Stimulated activated CD8-positive, alpha-beta memory T cell treated with anti-CD3 and anti-CD28 coated beads, Interleukin-15, amount 100 ng/mL, for 48 hours (primary cell): ENCODE measurements at places on chromosomes 1 and 21.
A peak's percentile ranks its signal among the peaks of the same experiment; 100 is the strongest.

GRCh38 chr1:38115682-38116202 lies 69.1 kb upstream of the POU3F1 start:
- no peak for DNase-seq

DNA sequence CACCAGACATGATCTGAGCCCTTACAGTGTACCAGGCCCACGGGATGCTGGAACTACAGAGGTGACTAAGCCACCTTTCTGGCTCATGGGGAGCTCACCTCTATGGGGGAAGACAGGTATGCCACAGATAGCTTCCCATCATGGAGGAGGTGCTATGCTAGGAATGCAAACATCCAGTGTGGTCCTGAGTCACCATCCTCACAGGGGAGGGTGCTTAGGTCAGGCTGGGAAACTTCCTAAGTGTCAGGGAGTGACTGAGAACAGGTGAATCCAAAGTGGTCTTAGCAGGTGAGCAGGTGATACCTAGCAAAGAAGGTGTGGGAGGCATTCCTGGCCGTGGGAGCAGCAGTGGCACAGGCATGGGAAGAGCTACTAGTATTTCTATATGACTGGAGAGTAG lies 8.6 kb upstream of the RASSF5 start:
- no peak for DNase-seq

DNA sequence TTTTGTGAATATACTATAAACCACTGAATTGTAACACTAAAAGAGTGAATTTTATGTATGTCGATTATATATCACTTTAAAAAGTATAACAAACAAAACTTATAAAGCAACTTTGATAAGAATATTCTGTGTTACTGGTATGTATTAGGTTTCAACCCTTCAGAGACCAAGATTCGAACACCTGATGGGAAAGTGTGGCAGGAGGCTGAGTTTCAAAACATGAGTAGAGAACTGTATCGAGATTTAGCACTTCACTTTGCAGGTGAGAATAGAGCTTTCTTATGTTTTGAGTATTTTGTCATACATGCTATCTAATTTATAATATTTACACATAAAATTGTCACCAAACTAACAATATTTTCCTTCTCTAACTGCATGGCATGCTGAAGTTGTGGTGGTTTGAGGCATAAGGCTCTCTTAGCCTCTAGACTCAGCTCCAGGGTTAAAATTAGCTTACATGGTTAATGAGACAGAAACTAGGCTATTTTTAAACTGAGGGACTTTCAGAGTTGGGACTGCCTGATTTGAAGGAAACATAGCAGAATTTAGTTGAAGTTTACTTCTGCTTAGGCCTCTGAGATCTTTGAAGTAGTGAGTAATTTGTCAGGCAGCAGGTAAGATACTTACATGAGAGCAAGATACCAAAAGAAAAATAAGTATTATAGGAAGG lies 48.6 kb downstream of the CEP350 start:
- DNase-seq: no peak

GRCh38 chr1:39687243-39687642 lies 4.0 kb downstream of the HPCAL4 start:
- DNase-seq: no peak

DNA sequence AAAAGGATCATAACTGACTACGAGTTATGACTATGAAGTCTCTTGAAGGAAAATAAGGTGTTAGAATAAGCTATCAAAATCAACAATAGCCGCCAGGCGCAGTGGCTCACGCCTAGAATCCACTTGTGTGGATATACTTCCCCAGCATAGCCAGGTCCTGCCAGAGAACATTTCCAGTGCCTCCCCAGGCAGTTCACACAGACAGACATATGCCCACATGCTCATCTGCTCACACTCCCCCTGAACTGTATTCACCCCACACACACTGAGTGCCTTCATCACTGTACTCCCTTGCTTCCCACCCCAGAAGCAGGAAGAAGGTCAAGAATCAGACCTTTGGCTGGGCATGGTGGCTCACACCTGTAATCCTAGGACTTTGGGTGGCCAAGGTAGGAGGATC lies 6.5 kb downstream of the RERE start:
- no peak for DNase-seq

- DNase-seq: no peak
These were observed 92.4 kb downstream of the ATP1A1 start for GRCh38 chr1:116465477-116465844.

DNA sequence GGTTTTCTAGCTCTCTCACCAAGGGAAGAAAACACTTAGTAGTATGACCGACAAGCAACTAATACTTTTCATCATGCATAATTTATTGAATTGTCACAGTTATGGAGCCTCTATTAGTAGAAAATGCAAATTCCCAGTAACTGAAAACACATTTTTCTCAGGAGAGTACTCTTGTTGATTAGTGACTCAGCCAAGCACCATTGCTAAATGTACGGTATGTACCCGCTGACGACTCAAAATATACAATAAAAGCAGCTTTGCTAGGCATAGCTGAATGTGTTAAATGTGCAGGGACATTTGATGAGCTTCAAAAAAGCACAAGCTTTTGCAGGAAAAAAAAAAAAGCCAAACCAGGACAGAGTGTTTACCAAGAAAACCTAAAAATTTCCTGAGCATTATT lies 63.9 kb downstream of the WDR64 start:
- no peak for DNase-seq

- no peak for DNase-seq
These were observed 44.3 kb downstream of the TRIM11 start for GRCh38 chr1:228362141-228362883.

DNA sequence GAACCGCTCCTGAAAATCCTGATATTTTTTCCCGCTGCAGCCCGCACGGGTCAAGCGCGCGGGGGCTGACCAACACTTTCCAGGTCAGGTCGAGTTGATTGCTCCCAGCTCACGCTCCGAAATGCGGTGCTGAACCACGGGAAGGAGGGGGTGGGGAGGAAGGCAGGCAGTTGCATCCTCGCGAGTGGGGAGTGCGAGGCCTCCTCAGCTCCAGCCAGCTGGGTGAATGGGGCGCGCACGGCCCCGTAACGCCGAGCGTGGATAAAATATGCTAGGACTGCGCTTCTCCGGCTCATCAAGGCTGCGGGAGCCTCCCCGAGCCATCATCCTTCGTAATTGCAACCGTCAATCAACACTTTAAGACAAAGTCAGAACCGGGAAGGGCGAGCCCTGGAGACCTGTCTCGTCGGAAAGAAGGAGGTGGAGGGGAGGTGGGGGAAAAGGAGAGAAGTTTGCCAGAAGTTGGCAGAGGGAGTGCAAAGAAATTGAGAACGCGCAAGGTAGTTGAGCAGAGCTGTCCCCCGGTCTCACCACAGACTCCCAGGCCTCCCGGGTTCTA lies 8.0 kb downstream of the NR5A2 start:
- DNase-seq: no peak

DNA sequence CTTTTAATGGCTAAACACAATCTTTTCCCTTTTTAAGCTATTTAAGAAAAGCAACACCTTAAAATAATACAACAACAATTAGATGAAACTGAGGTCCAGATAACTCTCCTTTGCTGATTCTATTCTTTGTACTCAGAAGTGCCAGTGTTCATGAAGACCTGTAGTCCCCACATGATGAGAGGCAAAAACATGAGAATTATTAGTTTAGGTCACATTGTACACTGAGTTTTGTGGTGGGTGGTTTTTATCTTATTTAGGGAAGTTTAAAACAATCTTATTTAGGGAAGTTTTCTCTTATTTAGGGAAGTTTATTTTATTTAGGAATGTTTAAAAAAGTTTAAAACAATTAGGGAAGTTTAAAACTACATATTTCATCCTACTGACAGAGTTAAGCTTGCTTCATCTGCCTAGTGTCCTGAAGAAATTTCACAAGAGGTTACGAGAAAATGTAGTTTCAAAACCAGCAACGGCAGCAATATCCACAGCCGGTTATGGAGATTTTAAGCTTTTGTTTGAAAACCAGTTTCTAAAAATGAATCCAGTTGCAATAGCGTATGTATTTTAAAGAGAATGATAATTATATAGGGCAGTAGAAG lies 7.8 kb upstream of the OR14I1 start:
- DNase-seq: no peak

DNA sequence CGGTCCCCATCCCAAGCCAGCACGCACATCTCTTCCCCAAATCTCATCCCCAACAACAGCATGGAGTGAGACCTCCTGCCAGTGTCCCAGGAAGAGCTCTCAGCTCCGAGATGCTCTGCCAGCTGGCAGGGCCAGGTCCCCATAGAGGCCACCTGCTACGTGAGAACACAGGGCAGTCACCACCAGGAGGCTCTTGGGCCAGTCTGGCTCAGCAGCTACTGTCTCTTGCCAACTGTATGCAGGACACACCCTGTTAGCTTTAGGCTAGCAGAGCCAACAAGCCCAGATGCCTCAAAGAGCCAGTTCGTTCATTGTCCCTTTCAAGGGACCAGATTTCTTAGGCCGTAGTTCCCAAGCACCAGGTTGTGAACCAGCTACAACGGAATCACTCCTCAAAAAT lies 36.9 kb downstream of the FBXO2 start:
- DNase-seq: no peak

GRCh38 chr21:45592208-45592619 lies 50.0 kb upstream of the SLC19A1 start:
- peak; percentile 55 for DNase-seq

- DNase-seq: no peak
These were observed 13.8 kb downstream of the TMEM51 start for GRCh38 chr1:15167386-15167785.

DNA sequence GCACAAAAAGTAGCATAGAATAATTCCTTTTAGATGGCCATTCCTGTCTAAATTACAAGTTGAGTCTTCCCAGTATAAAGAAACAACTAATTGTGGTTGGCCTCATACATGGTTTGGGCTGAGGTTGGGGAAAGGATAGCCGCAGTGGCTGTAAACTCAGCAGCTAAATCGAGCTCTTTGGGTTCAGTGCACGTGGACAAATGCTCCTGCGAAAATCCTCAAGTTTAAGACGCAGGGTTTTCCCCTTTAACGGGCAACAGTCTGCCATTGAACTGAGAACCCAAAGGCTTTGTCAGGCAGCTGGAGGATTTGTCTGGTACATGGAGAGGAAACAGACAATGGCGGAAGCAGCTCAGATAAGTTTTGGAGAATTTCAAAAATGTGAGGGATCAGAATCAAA lies 331.9 kb downstream of the TGFB2 start:
- no peak for DNase-seq

- no peak for DNase-seq
These were observed 34.9 kb downstream of the GREM2 start for GRCh38 chr1:240577095-240577494.

DNA sequence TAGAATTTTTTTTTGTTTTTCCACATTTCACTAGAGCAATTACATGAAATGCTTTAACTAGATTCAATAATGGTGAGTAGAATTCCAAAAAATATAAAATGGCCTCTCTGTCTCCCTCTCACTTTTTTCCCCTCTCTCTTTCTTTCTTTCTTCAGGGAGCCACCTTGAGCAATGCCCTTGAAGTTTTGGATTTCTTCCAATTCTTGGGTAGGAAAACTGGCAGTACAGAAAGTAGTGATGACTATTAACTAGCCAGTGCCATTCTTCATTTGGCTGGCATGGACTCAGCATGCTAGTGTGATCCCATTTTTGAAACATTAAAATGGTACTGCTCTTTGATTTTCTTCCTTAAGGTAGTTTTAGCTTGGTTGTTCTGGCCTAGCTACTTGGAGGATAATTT lies 4.5 kb upstream of the FNBP1L start:
- DNase-seq: no peak

DNA sequence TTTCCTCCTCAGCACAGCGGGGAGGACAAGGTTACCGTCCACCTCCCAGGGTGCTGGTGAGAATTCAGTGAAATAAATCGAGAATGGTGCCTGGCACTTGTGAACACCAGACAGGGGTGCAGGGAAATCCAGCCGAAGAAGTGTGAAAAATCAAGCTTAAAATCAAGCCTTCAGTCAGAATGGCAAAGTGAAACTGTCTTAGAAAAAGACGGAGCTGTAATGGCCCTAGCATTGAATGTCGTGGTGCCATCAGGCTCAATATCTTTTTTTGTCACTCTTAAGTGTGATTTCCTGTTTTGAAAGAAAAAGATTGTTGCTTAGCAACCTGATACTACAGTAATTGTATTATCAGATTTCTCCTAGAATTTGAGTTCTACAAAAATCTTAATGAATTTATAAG lies 22.1 kb downstream of the EDARADD start:
- DNase-seq: no peak

- no peak for DNase-seq
These were observed 23.2 kb upstream of the BECN2 start for GRCh38 chr1:241934201-241934848.

DNA sequence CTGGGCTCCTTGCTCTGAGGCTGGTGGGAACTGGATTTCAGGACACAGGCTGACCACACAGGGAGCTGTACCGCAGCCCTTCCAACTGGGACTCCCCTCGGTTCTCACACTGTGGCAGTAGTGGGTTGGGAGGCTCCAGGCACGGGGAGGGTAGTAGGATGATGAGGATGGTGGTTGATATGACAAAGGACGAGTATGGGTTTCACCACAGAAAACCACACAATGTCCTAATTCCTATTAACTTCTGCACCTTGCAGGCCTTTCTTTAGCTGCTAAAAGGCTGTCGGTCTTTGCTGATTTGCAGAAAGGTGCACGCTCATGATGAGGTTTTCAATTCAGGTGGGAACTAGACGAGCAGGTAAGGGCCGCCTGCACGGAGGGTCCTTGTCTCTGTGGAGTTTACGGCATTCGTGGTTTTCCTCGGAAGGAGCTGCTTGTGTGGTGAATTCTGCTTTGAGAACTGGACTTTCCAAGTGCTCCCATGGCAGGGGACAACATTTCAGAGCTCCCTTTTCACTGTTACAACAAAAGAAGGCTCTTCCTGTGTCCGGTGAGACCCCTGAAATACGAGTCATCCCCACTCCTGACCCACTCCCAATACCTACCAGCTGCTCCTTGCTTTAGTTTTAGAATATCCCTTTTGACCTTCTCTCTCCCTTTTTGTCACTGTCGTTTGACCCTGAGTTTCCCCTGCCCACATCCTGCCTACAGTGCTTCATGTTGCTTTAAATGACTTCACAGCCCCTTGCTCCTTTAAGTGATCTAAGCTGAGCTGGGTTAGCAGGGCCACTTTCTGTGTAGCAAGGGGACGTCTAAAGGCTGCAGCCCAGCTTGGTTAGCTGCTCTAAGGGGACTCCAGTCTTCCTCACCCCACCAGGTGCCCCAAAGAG lies 125.1 kb downstream of the MRPS6 start:
- DNase-seq: no peak

DNA sequence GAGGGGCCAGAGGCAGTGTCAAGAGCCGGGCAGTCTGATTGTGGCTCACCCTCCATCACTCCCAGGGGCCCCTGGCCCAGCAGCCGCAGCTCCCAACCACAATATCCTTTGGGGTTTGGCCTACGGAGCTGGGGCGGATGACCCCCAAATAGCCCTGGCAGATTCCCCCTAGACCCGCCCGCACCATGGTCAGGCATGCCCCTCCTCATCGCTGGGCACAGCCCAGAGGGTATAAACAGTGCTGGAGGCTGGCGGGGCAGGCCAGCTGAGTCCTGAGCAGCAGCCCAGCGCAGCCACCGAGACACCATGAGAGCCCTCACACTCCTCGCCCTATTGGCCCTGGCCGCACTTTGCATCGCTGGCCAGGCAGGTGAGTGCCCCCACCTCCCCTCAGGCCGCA lies at the start of gene BGLAP:
BGLAP (plus strand) TSS at position 259 of the 400 bp plus-strand sequence; CDS start at position 307, 48 bp downstream.
- no peak for DNase-seq

GRCh38 chr1:32333251-32333963 lies 2.6 kb downstream of the MARCKSL1 start:
- DNase-seq: no peak

GRCh38 chr1:201219481-201220387 lies 29.1 kb downstream of the IGFN1 start:
- DNase-seq: no peak

- DNase-seq: peak; percentile 40
These were observed 26.6 kb downstream of the TTC39A start for GRCh38 chr1:51303751-51304251.

- no peak for DNase-seq
These were observed 37.7 kb downstream of the SYF2 start for GRCh38 chr1:25194572-25195020.
